GM20000 (cell line): ENCODE measurements at places on chromosomes 1 and 21.

- no peak for DNase-seq
Measured at GRCh38 chr1:221415651-221416050, 326.2 kb downstream of the DUSP10 start.

DNA sequence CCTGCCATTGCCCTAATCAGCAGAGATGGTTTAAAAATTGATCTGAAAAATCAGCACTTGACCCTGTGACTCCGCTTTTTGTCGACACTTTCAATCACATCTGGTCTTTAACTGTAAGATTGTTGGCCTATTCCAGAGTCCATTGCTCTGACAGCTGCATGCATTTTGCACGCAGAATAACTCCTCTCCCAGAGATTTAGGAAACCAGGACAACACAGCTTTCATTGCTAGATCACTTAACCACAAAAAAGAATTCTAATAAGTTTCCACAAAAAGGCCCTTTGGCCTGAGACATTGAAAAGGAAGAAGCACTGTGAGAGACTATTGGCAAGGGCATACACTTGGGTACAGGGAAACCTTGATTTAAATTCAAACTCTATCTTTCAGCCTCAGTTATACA lies 373.1 kb downstream of the TGFB2 start:
- DNase-seq: no peak

DNA sequence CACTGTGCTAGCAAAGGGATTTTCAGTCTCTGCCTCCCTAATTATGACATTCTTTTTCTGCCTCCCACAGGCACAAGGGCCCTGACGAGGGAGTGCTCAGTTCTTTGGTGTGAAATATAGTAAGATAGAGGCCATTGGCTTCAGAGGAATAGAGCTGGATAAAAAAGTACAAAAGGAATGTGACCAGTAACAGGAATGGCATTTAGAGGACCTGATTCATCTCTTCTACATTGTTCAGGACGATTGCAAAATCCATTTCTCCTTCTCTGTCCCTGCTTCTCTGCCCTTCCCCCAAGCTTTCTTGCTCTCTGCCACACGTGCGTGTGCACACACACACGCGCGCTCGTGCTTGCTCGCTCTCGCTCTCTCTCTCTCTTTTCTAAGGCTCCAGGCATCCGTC lies 668.2 kb downstream of the KIF26B start:
- no peak for DNase-seq

DNA sequence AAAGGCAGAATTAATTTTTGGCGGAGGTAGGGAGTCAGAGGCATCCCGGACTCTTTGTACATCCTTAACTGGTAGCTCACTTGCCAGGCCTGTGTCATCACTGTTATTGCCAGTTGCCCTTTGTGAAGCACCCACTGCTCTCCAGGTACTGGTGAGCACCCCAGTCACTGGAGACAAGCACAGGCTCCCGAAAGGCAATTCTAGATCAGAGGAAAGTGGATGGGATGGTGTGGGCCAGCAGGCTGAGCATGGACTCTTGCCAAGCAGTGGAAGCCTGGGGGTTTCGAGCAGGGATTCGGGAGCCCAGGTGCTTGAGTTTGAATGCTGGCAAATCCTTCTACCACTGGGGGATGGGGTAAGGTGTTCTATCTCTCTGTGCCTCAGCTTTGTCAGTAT lies 551.1 kb downstream of the MATN1 start:
- DNase-seq: no peak

GRCh38 chr1:247177755-247178154 lies 5.9 kb upstream of the ZNF124 start:
- no peak for DNase-seq

GRCh38 chr1:240652961-240653409 lies 41.0 kb upstream of the GREM2 start:
- no peak for DNase-seq

DNA sequence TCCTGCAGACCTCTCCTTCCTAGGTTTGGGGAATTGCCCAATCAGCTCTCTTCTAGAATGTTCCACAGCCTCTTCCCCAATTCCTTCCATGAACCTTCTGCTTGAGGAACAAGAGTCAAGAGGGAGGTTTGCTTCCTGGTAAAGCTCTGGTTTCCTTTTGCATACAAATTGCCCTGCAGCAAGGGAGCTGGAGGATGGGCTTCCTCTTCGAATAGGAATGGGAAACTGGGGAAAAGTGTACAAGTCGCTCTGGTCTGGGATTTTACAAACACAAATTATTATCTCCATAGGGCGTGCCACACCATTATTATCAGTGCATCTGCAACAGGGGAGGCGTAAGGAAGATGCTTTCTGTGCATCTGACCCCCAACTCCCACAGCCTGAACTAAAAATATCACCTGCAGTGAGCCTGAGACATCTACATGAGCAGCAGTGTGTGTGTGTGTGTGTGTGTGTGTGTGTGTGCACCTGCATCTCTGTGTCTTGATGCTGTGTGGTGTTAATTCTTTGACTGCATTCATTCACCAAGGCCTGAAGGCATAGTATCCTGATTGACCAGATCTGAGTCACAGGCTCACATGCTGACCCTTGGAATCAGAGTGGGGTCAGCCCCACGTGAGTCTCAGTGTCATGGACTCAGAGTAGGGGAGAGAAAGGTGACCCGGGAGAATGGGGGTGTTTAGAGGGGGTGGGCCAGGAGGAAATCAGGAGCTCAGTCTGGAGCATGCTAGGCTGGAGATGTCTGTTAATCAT lies 272.9 kb downstream of the KAZN start:
- no peak for DNase-seq

- no peak for DNase-seq
Measured at GRCh38 chr1:112043901-112044300, 54.4 kb upstream of the KCND3 start.

DNA sequence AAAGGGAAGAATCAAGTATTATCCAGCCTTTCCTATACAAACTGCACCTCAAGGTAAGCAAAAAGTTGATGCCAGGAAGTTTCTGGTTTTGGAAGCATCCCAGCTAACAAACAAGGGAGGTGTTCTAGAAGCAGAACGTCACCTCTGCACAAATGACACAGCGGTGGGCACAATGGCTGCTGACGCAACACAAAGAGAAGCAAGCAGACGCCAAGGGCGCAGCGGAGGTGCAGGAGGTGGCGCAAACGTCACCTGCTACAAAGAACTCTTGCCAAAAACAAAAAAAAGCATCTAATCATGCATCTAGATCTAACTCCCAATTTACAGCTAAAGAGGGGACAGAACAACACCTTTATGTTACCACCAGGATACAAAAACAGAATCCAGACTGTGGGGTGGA lies 88.5 kb downstream of the NPHP4 start:
- no peak for DNase-seq

GRCh38 chr1:8976338-8976737 lies 30.7 kb downstream of the CA6 start:
- DNase-seq: no peak
